HCT116 (cell line): ENCODE measurements at places on chromosomes 6 and 20.

DNA sequence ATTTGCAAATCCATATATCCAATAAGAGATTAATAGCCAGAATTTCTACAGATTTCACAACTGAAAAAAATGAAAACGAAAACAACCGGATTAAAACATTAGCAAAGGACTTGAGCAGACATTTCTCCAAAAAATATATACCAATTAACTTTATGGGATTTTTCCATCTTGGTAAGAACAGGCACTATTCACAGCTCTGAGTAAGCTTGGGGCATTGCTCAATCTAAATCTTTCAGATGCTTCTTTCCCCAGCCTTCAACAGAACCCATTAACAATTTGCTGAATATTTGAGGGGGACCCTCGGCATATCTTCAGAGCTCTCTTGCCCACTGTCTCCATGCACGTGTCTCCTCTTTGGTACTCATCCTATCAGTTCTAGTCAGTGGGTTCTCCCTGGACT is 111.7 kb upstream of the CD93 start:
- no peak for DNase-seq

DNA sequence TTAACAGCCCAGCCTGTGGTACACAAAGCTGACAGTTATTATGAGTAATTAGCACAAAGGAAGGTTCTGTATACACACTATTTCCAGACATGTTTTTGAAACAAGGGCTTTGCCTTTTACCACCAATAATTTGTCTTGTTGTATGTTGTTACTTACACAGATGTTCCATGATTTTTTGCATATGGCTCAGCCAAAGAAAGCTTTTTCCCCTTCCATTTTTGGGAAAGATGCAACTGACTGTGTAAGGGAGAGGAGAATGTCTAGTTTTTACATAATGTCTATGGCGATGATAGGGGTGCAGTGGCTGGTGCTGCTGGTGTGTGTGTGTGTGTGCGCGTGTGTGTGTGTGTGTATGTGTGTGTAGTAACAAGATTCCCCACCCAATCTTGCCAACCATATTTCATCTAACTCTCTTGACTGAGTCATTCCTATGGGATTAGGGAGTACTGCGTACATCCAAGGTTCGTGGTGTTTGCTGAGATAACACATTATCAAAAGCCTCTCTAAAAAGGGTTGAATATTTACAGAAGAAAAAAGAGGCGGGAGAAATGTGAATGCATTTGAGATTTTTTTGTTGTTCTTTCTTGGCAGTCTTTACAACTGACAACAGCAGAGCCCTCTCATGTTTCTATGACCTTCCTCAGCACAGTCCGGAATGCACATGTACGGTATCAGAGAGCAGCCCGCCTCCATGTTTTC is 192.2 kb downstream of the GMPR start:
- no peak for DNase-seq

DNA sequence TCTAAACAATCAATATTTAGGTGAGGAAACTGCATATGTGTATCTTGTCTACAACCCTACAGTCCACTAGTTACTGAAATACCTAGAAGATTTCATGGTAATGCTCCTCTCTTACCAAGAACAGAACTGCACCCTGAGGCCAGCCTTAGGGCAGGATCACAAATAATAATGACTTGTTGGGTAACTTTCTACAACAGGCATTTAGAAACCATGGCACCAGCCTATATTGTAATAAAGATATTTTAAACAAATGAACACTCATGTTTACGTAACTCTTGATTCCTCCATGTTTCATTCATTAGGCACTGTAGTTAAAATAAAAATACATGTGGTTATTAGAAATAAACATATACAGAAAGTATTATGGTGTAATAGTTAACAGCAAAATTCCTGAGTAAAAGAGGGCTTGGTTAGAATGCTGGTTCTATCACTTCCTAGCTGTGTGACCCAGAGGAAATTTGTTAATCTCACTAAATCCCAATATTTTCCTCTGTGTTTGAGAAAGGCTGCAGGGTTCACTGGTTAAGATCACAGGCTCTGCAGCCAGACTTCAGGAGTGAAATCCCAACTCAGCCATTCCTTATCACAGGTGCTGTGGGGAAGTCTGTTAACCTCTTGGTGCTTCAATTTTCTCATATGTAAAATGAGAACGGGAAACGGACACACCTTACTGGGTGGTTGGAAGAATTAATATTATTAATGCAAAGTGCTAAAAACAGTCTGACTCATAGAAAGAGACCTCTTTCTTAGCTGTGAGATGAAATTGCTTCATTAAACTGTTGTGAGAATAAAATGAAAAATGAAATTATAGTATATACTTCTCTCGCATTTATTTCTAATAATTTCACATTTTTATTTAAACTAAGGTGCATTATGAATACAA is 8.5 kb downstream of the HMGN3 start:
- no peak for DNase-seq

DNA sequence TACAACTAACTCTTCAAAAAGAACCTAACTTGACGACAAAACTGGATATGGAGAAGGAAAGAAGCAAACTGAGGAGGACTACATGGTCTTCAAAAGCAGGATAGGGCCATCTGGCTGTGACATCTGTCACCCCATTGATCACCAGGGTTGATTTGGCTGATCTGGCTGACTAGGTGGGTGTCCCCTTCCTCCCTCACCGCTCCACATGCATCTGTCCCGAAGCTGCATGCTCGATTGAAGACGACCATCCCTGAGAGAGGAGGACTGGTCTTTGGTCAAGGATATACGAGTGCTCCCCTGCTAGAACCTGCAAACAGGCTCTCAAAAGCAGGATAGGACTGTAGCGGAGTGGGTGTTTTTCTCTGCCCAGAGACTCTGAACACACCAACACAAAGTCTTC is 21.7 kb downstream of the CPNE1 start:
- DNase-seq = no peak

- DNase-seq = no peak
These were observed 124.4 kb upstream of the AKIRIN2 start for GRCh38 chr6:87826424-87826823.

DNA sequence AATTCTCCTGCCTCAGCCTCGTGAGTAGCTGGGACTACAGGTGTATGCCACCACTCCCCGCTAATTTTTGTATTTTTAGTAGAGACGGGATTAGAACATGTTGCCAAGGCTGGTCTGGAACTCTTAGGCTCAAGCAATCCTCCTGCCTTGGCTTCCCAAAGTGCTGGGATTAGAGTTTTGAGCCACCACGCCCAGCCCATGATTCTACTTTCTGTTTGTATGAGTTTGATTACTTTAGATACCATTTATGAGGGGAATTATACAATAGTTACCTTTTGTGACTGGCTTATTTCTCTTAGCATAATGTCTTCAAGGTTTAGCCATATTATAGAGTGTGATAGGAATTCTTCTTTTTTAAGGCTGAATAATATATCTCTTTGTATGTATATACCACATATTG is 555.4 kb upstream of the FLRT3 start:
- DNase-seq = no peak

GRCh38 chr6:95576218-95576997 is 927 bp upstream of the MANEA start:
- no peak for DNase-seq

GRCh38 chr6:118083711-118084110 is 176.6 kb downstream of the SLC35F1 start:
- no peak for DNase-seq

DNA sequence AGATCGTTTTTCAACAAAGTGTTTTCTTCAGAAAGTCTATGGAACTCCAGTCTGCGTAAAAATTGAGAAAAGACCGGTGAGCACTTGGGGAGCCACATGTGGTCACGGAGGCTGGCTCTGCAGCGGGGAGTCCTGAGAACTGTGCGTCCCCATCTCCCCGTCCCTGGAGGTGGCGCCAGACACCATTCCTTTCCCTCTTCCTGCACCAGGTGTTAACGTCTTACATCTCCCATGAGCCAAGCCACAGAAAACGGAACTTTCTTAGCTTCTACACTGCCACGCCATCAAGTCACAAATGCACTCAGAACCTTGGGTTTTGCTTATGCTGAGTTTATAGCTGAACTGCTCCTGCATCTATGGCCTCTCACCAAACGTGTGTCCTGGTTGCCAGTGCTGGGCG is 62.6 kb downstream of the GINS1 start:
- peak; percentile 8 for DNase-seq

DNA sequence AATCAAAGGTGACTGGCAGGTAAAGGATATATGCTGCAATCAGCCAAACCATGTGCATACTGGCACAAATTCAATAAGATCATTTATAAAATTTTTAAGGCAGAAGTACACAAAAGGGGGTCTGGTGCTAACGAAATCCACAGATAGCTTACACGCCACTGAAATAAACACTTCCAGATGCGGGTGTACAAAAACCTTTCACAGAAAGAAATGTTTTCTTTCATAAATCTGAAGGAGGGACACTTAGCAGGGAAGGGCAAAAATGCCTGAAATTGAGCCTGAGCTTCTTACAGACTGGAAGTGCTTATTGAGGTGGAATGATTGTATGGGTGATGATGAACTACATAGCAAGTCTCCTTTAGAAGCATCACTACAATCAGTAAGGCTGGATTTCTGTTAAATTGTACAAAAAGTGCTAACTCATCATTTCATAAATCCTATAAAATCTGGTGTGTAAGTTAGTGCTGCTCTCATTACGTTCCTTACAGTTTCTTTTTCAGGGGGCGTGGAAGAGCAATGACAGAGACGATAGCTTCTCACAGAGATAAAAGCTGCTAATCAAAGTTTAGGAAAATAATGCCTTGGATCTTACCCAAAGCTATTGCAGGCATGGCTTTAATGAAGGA is 409.3 kb upstream of the RUNX2 start:
- no peak for DNase-seq

DNA sequence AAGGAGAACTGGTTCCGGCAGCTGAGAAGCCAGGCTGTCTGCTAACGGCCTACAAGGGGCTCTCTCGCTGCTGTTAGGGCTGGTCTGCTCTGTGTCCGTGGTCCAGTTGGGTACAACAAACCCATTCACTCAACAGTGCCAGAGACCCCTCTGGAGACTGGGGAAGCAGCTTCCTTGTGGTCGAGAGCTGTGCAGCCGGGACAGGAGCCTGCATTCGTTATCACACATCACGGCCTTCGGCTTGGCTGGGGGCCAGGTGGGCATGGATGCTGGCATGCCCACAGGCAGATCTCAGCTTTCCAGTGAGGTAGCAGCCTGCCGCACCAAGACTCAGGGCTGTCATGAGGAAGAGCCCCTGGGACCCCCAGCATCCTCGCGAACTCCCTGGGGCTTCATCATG is 124.7 kb downstream of the PREX1 start:
- DNase-seq = no peak

DNA sequence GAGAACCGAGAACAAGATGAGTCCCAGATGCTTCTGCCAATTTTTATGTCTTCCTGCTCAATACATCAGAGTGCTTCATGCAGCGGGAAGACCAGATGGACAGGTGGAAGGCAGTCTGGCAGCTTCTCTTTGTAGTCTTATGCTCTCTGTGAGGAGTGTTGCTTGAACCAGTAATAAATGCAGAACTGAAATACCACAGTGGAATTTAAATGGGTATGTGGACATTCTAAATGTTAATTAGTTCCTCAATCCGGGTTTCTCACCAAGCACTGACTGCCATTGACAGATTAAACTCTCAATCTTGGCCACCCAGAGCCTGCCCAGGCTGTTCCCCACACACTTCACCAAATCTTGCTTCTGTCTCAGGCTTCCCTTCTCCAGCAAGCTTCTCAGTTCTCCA is 695.5 kb upstream of the CHD6 start:
- DNase-seq = no peak

GRCh38 chr6:131947986-131948661 is 3.0 kb downstream of the CCN2 start:
- DNase-seq = no peak

DNA sequence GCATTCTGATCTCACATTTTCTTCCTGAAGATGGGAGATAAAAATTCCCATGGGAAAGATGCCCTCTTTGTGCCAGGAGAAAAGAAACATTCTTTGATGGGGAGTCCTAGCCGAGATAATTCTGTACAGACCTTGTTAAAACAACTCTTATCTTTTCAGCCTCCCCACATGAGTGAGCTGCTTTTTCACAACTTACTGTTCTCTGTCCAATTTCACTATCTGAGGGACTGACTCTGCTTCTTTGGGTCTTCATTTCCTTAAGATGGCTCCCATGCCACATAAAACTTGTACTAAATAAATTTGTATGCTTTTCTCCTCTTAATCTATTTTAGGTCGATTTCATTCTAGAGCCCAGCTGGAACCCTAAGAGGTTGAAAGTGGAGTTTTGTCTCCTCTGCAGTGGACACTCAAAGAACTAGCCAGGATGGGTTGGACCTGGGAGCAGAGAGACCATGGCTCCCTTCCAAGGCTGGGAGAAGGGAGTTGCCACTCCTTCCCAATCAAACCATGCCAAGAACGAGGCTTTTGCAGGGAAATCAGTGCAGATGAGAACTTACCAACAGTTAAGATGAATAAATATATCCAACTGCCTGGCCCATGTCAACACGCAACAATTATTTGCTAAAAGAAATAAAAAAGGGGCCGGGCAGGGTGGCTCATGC is 285.8 kb upstream of the SULF2 start:
- no peak for DNase-seq

GRCh38 chr20:45495501-45495941 is 19.9 kb downstream of the SPINT3 start:
- DNase-seq = no peak

DNA sequence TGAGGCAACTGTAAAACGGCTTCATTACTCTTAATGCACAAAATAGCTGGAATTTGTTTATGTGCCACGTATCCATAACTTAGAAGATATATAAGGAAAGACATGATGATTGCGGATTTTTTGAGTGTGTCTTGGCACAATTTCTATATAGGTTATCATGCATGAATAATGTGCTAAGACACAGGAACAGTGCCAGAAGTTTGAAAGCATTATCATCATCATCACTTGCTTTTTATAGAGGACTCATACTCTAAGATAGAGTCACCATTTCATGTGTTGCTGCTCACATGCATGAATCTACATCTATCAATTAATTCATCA is 113.4 kb downstream of the ELOVL4 start:
- no peak for DNase-seq

- no peak for DNase-seq
These were observed 20.9 kb downstream of the PTPRA start for GRCh38 chr20:2894221-2894620.

DNA sequence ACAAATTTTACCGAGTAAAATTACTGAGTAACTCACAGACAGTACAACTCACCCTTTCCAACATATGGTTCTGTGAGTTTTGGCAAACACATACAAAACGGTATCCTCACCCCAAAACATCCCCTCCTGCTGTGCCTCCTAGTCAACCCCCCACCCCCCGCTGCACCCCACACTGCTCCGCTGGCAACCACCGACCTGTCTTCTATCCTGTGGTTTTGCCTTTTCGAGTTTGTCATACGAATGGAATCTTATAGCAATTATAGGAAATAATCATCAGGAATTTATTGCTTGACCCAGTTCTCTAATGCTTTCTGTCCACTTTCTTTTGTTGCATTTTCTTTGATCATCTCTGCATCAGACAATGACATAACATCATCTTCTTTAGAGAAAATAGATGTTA is 312.3 kb downstream of the KIF16B start:
- no peak for DNase-seq

- no peak for DNase-seq
These were observed 67.2 kb downstream of the PKIB start for GRCh38 chr6:122677406-122677805.
